Testis (tissue), 5 donors: ENCODE measurements at places on chromosomes 3 and 15. TPM values are rescaled to one million over a fixed set of nuclear protein-coding genes. Genes with fewer than 3 reads are reported as not detected.

The AGTR1 gene
- polyA plus RNA-seq: 4.8 TPM

The ROBO1 gene
- 42.6 TPM for polyA plus RNA-seq

The ALCAM gene
- 9.0 TPM for polyA plus RNA-seq

- DNase-seq: no peak
- no peaks in the 10 kb centered on the region for H3K27me3 ChIP-seq
- H3K27ac ChIP-seq: no peak overlapping the region
- H3K4me1 ChIP-seq: no peaks in the 10 kb centered on the region
These were observed 49.2 kb downstream of the LRRK1 start for GRCh38 chr15:100968050-100968966.

- H3K36me3 ChIP-seq: no peaks in the 10 kb centered on the region
- H3K4me3 ChIP-seq: no peak overlapping the region
- no peak for DNase-seq
- H3K27ac ChIP-seq: no peak overlapping the region
- H3K4me1 ChIP-seq: no peaks in the 10 kb centered on the region
These were observed 66.6 kb downstream of the EOMES start for GRCh38 chr3:27655547-27655946.

GRCh38 chr15:66145726-66146182 lies 107.8 kb downstream of the MEGF11 start:
- H3K4me1 ChIP-seq: no peaks in the 10 kb centered on the region
- H3K4me3 ChIP-seq: no peak overlapping the region
- no peak overlapping the region for H3K27ac ChIP-seq
- H3K36me3 ChIP-seq: no peaks in the 10 kb centered on the region
- DNase-seq: no peak

The XYLB gene
- polyA plus RNA-seq: 1.7 TPM

The CLDN11 gene
- 378 TPM for polyA plus RNA-seq

- H3K4me3 ChIP-seq: no peak overlapping the region
- no peaks in the 10 kb centered on the region for H3K27me3 ChIP-seq
- no peak for DNase-seq
- H3K27ac ChIP-seq: no peak overlapping the region
These were observed 89.4 kb upstream of the TJP1 start for GRCh38 chr15:29911705-29912104.
